ENCODE measurements at places on chromosomes 5 and 9.

GRCh38 chr9:16314476-16314875 is 556.0 kb downstream of the BNC2 start:
- DNase-seq = no peak

- peak; percentile 61 for DNase-seq
These were observed 23.0 kb upstream of the SLC6A3 start for GRCh38 chr5:1468247-1468612.

- no peak for DNase-seq
These were observed 18.3 kb downstream of the RALGPS1 start for GRCh38 chr9:126932871-126933321.

DNA sequence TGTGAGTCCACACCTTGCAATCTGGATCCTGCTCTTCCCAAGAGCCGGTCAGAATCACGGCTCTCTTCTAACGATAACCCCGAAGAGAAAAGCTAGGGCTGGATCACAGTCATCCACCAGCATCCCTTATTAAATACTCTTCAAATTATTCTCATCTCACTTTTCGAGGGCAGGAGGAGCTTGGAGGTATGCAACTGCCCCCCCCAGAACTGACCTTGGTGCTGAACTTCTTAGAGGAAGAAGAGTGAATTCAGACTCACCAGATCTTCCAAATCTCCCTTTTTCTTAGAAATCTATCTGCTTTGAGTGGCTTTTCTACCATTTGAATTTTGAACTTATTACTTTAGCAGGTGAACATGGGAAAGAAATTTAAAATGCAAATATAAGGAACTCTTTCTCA is 75.7 kb downstream of the MED10 start:
- DNase-seq = no peak

GRCh38 chr5:172945151-172945550 is 14.1 kb upstream of the RPL26L1 start:
- DNase-seq = no peak

DNA sequence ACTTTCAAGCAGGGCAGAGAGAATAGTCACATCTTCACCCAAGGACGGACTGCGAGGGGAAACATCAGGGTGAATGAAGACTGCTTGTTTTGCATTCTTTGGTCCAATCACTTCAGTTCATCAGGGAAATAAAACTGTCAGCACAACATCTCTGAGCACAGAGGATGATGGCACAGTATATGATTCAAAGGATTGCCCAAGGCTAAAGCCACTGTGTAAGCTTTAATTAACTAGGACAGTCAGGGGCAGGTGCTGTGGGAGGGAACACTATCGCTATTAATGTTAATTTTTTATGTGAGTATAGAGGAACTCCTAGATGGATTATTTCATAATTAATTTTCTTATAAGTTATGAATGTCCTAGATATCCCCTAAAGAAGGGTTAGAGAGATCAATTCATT is 112.1 kb downstream of the BASP1 start:
- DNase-seq = no peak

DNA sequence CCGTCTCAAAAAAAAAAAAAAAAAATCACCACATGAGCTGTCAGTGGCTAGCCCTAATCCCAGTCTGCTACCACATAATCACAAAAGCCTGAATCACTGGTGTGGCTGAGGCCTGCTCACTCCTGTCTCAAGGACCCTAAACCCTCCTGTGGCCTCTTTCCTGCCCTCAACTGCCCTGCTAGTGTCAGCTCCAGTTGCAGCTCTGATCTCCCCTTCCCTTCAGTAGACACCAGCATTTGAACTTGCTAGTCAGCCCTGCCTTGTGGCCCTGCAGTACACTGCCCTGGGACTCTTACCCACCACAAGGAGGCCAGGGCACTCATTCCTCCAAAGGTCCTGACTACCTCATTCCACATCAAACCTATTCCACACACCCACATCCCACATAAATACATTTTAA is 9.5 kb upstream of the P4HA2 start:
- no peak for DNase-seq

GRCh38 chr5:36703245-36703860 is 96.9 kb downstream of the SLC1A3 start:
- DNase-seq = no peak
